ENCODE measurements at places on chromosomes 2 and 18.
A peak's percentile ranks its signal among the peaks of the same experiment; 100 is the strongest.

DNA sequence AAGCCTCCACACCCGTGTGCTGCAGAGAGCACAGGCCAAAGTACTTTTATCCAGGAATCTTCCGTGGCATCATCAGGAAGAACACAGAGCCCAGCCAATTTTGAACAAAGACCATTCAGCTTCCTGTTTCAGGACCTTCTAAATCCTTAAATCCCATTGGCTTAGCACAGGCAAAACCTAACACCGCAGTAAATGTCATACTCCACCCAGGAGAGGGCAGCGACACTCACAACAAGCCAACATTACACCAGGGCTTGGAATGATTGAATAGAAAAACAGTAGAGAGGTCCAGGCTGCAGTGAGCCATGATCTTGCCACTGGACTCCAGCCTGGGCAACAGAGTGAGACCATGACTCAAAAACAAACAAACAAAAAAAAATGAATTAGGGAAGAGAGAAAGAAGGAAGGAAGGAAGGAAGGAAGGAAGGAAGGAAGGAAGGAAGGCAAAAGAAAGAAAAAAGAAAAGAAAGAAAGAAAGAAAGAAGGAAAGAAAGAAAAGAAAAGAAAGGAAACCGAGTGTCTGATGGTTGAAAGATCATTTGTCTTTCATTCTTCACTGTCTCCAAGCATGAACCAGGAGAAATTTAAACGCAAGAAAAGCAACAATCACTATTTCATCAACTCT, 144.6 kb upstream of the SATB2 start:
- DNase-seq: no peak

GRCh38 chr18:11747731-11748130, 58.7 kb downstream of the GNAL start:
- peak; percentile 3 for DNase-seq

- no peak for DNase-seq
Measured at GRCh38 chr2:151237422-151238025, 24.1 kb downstream of the RBM43 start.

- DNase-seq: no peak
Measured at GRCh38 chr2:73982140-73982617, 2.5 kb upstream of the TET3 start.

DNA sequence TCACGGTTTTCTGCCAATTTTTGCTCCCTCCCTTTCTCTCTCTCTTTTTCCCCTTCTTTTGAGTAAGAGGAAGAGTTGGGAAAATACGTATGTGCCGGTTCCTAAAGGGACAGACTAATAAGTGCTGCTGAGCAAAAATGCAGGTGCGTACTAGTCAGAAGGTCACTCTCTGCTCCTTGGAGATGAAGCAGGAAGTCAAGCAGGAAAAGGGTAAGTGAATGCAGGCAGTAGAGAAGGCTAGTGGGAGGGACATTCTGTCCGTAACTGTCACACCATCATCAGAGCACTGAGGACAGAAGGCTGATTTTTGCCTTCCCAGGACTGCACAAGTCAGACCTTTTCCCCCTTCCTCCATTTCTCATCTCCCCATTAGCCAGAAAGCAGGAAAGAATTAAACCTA, 105.7 kb downstream of the CDH2 start:
- no peak for DNase-seq

DNA sequence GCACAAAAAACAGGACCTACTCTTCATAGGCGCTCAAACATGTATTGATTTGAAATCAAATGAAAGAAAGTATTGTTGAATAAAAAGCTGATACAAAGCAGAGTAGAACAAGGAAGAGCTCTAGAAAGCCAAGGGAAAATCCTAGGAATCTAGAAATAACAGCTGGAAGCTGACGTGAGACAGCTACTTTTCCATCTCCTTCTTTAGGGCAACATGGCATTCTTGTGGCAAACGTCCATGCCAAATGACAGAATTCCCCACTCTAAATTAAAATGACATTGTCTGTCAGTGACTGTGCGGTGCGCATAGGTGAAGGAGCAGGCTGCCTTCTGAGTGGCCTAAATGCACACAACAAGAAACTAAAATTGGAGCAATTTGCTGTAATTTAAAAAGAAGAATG, 557.4 kb downstream of the SOX11 start:
- DNase-seq: no peak

GRCh38 chr2:58521803-58522554, 280.9 kb upstream of the FANCL start:
- peak; percentile 46 for DNase-seq

DNA sequence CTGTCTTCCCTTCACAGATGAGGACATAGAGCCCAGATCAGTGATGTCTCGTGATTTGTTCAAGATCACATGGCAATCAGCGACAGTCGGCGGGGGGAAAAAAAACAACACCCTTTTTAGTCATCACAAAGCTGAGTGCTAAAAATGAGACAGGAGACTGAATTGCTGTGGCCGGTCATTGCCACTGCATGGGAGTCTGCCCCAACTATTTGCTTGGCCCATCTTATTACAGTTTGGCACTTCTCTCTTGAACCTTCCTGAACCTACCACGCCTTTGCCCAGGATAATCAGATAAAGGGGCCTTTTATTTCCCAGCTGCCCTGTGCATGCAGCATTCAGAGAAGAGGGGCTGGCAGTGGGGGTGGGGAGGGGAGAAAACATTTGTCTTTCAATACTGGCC, 42.7 kb downstream of the SETBP1 start:
- no peak for DNase-seq

GRCh38 chr18:71849407-71849806, 694.7 kb downstream of the CBLN2 start:
- no peak for DNase-seq

DNA sequence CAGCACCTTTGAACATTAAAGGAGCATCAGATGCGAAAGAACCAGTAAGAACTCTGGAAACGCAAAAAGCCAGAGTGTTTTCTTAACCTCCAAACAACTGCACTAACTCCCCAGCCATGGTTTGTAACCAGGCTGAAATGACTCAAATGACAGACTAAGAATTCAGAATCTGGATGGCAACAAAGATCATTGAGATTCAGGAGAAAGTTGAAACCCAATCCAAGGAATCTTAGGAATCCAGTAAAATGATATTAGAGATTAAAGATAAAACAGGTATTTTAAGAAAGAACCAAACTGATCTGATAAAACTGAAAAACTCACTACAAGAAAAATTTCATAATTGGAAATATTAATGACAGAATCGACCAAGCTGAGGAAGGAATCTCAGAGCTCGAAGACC, 116.7 kb downstream of the PTRHD1 start:
- DNase-seq: no peak

DNA sequence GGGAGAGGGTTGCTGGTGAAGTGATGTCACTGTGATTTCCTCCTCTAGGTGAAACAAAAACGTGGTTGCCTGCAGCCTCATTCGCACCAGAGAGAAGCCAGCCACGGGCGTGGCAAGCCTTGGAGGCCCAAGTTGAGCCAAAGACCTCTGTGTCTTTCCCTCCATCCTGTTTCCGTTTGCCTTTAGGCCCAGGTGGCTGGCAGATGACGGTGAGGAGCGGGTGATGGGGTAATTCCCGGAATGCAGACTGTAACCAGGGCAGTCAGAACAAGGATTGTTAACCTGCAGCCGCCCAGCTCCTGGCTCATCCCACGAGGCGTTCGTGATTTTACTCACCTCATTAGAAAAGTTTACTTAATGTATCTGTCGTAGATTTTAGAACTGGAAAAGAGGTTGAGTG, 14.4 kb downstream of the CTIF start:
- no peak for DNase-seq

- no peak for DNase-seq
Measured at GRCh38 chr2:28951910-28952835, 28.9 kb upstream of the TOGARAM2 start.

DNA sequence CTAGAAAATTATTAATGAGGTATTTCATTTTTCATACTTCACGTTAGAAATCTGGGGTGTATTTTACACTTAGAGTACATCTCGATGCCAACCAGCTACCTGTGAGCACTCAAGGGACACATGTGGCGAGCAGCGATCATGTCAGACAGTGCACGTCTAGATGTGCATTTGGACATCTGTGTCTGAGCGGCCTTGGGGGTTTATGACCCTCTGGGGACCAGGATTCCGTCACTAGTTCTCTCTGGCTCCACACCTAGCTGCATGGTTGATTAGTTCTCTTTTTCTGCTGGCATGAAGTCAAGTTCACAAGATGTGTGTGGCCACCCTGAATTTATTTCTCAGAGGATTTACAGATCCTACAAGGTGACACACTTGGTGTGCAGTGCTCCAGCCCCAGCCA, 192.2 kb downstream of the TSN start:
- DNase-seq: no peak

DNA sequence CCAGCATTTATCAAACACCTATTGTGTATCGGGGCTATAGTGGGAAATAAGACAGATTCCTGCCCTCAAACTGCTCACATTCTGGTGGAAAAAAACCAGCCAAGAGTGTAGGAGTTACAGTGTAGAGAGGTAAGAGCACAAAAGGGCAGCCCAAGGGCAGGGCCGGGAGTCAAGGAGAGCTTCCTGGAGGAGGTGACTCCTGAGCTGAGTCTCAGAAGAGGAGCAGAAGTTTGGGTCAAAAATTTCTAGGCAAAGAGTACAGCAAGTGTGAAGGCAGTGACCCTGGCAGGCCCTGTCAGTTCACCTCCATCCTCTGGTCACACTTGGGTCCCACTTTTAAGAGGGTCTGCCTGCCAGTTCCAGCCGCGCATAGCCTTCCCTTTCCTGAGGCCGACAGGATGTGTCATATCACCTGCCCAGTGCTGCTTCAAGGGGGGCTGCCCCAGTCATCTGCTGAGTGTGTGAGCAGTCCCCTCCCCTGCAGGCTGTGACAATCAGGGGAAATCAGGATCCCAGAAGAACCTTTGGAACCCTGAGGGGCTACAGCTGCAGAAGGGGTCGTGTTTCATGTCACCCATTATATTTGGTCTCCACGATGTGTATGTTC, 118.4 kb downstream of the GLI2 start:
- DNase-seq: no peak

- peak; percentile 14 for DNase-seq
Measured at GRCh38 chr2:42142547-42143184, 26.5 kb upstream of the EML4 start.

- peak; percentile 97 for DNase-seq
Measured at GRCh38 chr2:61854564-61855317, 881 bp upstream of the FAM161A start.

DNA sequence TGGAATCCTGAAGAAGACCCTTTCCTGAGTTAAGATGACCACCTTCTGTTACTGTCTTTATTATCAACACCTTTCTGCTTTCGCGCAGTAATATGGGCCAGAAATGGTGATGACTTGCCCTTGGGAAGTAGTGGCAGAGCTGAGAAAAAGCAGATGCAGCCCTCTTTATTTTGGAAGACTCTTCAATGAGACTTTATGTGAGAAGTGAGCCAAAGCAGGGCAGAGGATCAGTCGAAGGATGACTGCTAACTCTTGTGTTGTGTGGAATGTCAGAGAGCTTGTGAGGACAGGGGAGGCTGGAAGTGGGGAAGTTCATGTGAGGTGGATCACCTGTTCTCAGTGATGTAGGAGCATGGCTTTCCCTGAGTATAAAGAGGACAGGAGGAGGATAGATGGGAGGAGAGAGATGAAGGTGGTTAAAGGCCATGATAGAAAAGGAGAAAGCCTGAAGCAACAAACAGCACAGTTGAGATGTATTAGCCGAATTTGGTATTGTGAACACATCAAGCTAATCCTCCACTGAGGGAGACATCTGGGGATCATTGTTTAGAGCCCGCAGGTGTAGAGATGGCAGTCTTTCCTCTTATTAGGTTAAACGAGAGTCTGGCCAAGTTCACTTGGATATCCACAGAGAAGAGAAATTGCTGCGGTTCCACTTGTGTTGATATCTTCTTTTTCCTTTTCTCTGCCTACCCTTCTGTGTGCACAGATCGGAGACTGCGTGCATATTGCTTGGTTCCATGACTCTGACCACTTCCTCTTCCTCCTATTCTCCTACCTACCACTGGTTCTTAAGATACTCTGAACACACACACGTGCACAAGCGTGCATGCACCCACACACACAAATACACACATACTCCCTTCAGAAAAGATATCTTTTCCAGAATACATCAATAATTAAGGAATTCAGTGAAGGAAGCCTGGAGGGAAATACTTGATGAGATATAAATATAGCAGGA, 67.4 kb downstream of the SLC9A2 start:
- DNase-seq: no peak

GRCh38 chr2:102436323-102436722, 13.4 kb downstream of the IL18RAP start:
- DNase-seq: no peak
